ENCODE measurements at places on chromosomes 5 and 9.

DNA sequence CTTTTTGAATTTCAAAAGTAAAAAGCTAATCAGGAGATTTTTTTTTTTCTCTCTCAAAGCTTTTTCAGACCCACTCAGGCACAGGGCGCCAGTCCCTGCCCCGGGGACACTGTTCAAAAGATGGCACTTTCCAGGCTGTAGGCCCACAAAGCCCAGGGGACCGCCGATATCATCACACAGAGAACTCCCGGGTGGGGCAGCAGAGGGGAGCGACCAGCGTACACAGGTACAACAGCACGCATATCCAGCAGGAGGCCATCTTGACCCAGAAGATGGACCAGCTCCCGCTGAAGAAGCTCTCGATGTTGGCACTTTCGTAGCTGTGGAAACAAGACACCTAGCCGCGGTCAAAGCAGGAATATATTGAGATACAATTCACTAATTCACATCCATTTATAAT is 108.3 kb downstream of the THBS4 start:
- DNase-seq: no peak

DNA sequence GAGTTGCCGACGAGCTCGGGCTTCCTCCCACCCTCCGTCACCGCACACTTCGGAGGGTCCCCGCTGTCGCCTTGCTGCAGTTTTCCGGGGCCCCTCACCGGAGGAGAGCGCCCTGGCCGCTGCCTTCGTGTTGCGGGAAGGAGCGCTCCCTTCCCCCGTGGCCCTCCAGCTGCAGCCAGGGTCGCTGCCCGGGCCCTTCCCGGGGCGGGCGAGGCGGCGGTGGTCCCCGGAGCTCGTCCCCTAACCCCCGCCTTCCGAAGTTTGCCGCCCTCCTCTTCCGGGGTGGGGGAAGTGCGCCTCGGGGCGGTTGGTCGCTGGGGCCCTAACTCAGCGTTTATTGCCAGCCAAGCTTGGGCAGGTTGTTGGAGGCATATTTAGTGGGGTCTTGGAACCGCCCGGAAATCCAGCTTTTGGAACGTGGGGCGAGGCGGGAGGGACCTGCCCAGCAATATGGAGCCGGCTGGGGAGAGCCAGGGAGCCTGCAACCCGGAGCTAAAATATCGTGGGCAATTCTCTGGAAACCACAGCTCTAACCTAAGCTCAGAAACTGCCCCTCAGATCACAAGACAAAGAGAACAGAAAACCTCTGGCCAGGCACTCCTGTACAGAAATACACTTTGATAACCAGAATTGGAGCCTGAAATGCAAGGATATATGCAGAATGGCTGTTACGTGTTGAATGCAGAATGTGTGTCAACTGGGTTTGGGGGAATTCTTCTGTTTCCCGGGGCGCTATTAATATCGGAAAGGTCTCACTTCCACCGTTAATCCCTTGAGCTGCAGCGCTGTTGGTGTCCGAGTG is 890 bp downstream of the PIK3R1 start:
- peak; percentile 44 for DNase-seq

GRCh38 chr5:23105021-23105420 is 251.9 kb upstream of the CDH12 start:
- no peak for DNase-seq

DNA sequence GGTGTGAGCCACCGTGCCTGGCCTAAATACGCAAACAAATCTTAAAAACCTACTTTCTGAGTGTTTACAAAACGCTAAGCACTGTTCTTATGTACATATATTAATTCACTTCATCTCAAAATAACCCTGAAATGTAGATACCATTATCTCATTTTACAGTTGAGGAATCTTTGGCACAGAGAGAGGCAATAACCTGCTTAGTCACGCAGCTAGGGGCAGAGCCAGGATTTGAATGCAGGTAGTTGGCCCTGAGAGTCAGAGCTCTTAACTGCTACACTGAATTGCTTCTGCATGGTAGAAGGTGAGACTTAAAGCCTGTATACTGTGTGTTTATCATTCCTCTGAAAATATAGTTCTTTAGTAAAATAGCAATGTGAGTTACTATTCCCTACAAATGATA is 21.9 kb downstream of the ARHGEF37 start:
- DNase-seq: no peak

GRCh38 chr5:74261866-74262265 is 378.7 kb downstream of the ENC1 start:
- no peak for DNase-seq

DNA sequence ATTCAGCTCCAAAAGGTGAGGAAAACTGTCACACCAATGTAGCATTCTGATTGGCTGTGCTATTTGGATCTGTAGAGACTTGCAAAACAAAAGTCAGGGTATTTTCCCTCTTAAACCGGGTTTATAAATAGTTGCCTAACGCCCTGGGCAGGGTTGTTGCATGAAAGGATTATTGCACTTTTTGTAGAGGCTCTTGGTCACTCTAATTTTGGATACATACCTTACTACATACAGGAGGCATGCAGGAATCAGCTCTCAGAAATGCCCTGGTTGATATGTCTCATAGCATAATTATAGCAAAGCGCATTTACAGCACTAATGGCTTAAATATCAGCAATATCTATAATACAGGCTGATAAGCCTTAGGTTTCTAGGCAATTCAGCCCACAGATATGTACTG is 200.0 kb upstream of the GDNF start:
- DNase-seq: no peak

GRCh38 chr5:56426693-56427092 is 193.6 kb upstream of the ANKRD55 start:
- no peak for DNase-seq

- DNase-seq: no peak
These were observed 84.6 kb downstream of the CEMIP2 start for GRCh38 chr9:71683598-71684235.

DNA sequence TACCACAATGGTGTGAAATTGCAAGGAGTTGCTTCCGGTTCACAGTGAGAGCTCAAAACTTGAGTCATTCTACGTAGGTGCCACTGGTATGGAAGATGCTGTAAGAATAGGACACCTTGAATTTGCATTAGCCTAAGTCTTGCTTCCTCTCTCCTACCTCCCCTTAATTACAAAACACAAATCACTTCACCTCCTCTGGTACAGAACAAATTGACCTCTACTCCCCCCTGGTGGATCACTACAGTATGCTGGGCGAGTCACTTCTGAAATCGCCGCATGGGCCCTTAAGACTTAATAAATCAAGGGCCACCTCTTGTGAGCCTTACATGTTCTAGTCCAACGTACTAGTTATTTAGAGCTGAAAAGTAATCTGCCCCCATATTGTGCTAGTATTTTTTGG is 145.3 kb upstream of the SMARCA2 start:
- DNase-seq: no peak

- no peak for DNase-seq
These were observed 278.7 kb upstream of the TYRP1 start for GRCh38 chr9:12414514-12414913.

- no peak for DNase-seq
These were observed 212.1 kb downstream of the ARL15 start for GRCh38 chr5:54098267-54098666.

DNA sequence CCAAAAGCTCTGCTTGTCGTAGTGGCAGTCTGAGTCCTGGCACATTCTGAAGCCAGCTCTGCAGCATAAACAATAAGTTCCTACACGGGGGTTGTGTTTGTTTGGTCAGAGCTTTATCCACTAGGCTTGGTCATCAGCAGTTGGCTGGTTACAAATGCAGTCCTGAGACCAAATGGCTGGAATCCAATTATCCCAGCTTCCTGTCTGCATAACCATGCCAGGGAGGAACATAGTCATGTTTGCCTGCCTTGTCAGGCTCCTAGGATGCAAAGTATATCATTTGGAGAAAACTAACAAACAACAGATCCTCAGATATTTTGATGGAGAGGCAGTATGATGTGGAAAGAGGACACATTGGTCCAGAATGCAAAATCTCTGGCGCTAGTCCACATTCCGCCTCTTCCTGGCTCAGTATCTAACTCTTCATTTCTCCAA is 85.8 kb downstream of the FBXO38 start:
- no peak for DNase-seq

DNA sequence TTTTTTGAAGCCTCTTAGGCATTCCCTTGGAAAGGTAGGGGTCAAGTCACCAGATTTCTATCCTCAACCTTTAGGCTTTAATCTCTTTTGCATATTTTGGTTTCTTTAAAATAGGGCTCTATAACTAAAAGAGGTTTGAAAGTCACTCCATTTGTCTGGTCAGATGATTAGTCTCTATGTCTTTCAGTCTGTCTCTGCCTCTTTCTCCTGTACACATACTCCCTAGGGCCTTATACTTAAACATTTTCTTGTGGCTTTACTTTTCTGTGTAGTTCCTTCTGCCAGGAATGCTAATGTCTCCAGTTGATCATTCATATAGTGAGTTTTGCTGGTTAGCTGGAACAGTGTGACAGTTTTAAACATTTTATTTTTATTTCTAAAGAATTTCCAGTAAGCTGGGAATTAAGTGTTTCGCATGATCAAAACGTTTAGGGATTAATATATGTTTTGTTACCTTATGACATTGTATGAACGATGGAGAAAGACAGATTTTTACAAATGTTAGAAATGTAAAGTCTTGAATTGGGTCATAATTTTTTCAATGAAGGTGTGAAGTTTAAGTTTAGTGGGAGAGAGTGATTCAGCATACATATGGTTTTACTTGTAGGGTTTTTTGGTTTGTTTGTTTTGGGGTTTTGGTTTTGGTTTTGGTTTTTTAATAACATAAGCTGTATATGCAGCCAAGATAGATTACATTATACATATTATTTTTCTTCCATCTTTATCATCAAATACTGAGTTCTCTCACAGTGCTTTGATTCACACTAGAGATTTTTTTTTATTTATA is 90.6 kb downstream of the ZCCHC7 start:
- DNase-seq: no peak

DNA sequence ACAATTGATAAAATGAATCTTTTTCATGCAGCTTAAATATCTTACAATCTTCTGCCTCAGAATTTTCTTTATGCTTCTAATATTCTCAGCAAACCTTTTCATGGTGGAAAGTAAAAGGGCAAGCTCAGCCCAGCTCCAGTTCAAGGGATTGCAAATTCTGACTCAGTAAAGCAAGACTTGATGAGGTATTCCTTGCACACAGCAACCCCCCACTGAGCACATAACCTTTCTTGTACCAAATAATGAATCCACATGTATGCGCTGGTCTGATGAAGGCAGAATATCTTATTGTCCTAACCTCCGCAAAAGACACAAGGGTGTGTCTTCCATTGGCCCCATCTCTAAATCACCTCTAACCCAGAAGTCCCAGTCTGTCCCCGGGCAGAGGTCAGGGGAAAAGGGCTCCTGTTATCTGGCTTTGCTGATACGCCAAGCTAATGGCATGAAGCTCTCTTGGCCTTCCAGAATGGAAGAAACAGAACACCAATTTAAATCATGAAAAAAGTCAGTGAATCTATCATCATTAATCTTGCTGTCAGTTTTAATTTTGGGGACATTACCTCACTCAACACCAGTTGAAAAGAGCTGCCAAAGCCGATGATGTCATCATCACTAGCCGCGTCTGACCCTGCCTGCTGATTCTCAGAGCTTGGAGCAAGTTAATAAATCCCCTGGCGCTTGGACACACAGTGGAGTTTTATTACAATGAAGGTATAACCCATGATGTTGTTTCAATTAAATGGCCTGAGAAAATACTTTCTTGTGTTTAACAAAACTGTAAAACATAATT is 592.5 kb upstream of the CLINT1 start:
- DNase-seq: no peak
